M059J (cell line): ENCODE measurements at places on chromosomes 3 and 15. TPM values are rescaled to one million over a fixed set of nuclear protein-coding genes. Genes with fewer than 3 reads are reported as not detected.

- no peak for DNase-seq
These were observed 27.8 kb upstream of the TSEN2 start for GRCh38 chr3:12456441-12456840.

GRCh38 chr3:188358787-188359493 is 205.0 kb downstream of the LPP start:
- DNase-seq, result no peak

DNA sequence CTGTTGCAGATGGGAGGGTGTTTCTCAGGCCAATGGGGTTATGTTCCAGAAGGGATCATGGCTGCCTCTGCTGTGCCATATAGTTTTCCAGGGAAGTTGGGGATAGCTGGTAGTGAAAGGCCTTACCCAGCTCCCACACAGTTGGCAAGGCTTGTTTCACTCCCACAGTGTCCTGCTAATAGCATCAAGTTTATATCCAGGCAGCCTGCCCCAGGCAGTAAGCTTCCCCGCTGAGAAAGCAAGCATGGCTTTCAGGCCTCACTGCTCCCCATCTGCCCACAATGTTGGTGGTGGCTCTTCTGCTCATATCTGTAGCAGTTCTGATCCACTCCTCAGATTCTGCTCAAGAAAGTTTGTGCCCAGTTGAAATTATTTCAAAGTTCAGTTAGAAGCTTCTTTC is 50.9 kb upstream of the DCBLD2 start:
- peak; percentile 40 for DNase-seq

DNA sequence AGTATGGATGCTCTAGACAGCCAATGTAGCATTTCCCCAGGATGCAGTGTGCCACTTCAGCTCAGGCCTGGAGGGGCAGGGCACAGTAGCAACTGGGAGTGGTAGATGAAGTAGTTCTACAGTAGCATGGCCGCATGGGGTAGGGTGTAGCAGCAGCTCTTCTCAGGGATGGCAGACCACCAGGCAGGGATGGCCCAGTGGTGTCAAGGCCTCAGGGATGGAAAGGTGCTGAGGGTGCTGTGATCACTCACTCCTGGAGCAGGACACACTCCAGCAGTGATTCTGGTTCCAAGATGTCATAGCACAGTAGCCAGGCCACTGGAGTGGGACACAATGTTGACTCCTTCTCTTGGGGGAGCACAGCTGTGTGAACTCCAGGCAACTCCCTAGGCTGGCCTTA is 210.9 kb upstream of the LYSMD4 start:
- no peak for DNase-seq

Gene CCDC191
- total RNA-seq, result 0.71 and 1.5 TPM in 2 replicates

GRCh38 chr3:143824735-143825385 is 23.4 kb downstream of the SLC9A9 start:
- no peak for DNase-seq

GRCh38 chr3:170358042-170359010 is 811 bp downstream of the SKIL start:
- DNase-seq, result peak; percentile 81

Gene PLIN1
- 0.15 and 0.22 TPM in 2 replicates for total RNA-seq

Gene GNL3
- total RNA-seq, result 85.4 and 114 TPM in 2 replicates

Gene SOX2
- 1.6 and 2.0 TPM in 2 replicates for total RNA-seq

Gene TMEM207
- not detected in 2 replicates for total RNA-seq

Gene ANKDD1A
- total RNA-seq, result 2.1 and 2.3 TPM in 2 replicates

Gene WNT5A
- total RNA-seq, result 92.8 and 113 TPM in 2 replicates

GRCh38 chr3:54178376-54178775 is 56.0 kb downstream of the CACNA2D3 start:
- DNase-seq, result no peak

DNA sequence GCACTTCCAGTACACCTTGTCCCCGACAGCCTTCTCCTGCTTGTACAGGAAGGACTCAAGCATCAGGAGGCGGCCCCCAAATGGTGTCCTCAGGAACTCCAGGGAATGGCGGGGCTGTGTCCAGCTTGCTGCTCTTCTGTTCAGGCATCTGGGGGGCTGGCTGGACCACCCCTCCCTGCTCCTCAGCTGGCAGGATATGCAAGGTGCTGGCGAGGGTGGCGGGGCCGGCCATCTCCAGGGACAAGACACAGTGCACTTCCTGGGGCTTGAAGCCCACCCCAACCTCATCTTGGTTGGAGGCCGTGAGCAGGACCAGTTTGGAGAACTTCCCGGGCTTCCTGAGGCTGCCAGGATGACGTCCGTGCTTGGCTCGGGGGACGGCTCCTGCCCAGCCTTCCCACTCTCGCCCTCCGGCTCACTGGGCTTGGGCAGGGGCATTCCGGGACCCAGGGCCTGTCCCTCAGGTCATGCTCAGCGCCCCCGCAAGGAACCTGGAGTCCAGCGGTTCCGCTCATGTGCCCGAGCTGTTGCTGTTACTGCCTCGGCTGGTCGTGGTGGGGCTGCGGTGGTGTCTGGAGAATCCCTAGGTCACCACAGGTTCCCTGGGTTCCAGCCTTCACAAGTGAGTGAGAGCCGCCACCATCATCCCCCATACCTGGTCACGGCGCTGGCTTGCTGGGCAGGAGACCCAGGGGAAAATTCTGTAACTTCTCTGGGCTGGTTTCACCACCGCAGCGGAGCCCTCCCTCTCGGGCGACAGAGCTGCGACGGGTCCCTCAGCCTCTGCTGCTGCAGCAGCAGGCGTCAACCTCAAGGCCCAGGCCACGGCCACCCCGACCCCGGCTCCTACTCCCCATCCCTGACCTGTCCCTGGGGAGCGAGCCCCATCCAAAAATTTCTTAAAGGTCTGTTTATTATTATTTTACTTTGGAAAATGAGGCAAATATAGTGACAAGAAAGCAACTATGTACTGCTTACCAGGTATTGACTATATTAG is 82.8 kb upstream of the FXR1 start:
- DNase-seq, result no peak

GRCh38 chr3:119403201-119403600 is 60.2 kb downstream of the TMEM39A start:
- no peak for DNase-seq

Gene DLL4
- total RNA-seq, result 0.10 TPM in 1 of 2 replicates, not detected in the other

DNA sequence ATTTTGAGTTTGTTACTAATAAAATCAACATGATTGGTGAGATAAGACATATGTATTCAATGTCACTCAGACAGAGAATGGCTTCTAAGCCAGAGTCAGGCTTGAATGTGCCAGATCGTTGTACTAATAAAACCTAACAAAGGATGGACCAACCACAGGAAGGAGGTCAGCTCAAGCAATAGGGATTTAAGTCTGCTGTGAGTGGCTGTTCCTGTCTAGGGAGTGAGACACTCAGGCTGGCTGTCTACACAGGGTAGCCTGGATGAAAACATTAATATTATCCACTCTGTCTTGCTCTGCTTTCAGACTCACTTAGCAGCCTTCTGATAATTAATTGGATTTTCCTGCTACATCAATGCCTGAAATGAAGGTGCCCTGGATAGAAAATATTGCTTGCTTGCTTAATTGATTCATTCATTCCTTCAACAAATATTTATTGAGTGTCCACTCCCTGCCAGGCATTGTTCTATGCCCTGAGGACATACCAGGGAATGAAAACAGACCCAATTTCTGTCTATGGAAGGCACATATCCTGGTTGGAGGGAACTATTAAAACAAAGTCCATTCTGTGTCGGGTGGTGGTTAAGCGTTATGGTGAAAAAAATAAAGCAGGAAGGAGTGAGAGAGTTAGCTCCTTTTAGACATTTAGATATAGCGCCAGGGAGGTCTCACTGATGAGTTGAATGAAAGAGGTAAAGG is 239.4 kb downstream of the CHST2 start:
- no peak for DNase-seq

Gene DPP8
- total RNA-seq, result 16.4 and 29.2 TPM in 2 replicates

Gene EAF2
- total RNA-seq, result 8.3 and 9.3 TPM in 2 replicates

- peak; percentile 40 for DNase-seq
These were observed 701 bp downstream of the EIF5A2 start for GRCh38 chr3:170907637-170908234.

DNA sequence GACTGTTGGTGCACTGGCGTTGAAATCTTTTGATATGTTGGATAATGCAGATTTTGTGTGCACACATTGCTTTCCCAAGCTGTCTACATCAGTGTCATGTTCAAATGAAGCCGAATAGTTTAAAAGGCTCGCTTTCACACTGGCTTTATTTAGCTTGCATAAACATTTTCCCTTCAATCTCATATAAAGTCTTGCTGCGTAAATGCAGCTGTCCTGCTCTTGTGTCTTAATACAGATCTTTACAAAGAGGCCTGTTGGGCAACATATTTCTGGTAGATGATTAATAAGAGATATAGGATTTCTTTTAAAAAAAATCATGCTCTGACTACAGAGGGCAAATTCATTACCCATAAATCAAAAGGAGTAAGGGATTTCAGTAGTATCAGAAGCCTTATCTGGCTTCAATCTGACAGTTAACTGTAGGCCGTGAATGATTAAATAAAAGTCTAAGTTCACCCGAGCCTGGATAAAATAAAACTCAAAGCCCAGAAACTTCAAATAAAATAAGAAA is 937.2 kb downstream of the FHIT start:
- DNase-seq, result no peak

Gene ZNF860
- 0.25 TPM in 1 of 2 replicates, not detected in the other for total RNA-seq

DNA sequence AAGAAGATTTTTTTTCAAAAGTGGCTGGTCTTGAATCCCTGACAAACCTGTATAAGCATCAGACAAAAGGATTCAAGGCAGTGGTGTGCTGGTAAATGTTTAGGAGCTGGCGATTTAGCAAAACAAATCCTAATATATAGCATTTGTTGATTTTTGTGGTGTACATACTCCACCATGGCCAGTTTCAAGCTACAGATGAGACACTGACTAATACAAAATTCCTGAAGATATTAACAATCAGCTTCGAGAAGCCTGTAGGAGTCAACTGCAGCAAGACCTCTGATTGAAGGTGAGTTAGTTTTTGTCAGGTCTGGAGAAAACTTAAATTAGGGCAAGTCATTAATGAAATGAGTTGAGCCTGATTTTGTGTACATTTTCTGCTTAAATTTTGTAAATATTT is 6.7 kb downstream of the STRIT1 start:
- DNase-seq, result no peak

DNA sequence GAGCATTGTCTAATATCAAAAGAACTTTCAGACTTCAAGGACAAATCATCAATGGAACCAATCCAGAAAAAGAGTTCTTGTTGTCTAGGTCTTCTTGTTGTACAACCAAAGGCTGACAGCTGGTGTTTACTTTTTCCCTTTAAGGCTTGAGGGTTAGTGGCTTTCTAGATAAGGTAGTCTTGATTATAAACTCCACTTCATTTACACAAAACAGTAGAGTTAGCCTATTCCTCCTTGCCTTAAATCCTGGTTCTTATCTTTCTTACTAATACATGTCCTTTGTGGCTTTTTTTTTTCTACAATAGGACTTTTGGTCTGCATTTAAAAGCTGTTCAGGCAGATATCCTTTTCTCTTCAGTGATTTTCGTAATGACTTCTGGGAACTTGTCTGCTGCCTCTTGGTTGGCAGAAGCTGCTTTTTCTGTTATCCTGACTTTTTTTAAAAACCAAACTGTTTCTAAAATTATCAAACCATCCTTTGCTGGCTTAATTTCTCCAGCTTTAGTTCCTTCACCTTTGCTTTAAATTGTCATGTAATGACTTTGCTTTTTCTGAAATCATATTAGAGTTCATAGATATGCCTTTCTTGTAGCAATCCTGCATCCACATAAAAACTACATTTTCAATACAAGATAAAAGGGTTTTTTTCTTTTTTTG is 44.8 kb downstream of the STRIT1 start:
- no peak for DNase-seq

GRCh38 chr3:179801263-179801662 is 148.4 kb downstream of the USP13 start:
- DNase-seq, result peak; percentile 36

DNA sequence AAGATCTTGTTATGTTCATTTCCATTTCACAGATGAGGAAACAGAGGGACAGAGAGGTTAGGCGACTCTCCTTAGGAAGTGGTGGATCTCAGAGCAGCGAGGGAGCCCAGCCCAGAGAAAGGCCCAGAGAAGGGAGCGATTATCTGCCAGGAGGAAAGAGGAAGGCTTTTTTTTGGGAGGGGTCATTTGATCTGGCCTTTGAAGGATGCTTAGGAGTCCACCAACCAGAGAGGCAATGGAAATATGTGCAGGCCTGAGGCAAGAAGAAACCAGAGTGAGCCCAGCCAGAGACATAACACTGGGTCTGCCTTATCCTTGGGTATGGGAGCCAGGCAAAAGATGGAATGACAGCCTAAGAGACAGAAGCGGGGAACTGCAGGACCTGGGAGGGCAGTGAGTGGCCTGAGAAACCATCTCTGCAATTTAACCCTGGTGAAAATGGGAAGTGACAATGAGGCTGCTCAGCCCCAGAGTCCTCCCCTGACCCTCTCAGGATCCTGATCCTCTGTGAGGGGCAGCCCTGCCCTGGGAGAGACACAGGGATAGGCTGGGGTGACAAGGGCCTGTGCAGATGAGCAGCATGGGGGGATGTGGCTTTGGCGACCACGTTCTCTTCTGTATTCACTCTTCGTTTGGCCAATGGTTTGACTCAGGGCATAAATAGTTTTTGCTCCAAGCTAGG is 163.2 kb downstream of the WNT7A start:
- no peak for DNase-seq

Gene MUSTN1
- 0.27 TPM in 1 of 2 replicates, not detected in the other for total RNA-seq

GRCh38 chr3:63364495-63364894 is 86.4 kb downstream of the SYNPR start:
- peak; percentile 48 for DNase-seq

- peak; percentile 22 for DNase-seq
These were observed 34.5 kb upstream of the ABHD10 start for GRCh38 chr3:111944372-111944771.

Gene STX19
- not detected in 2 replicates for total RNA-seq

- no peak for DNase-seq
These were observed 43.5 kb downstream of the EPHB1 start for GRCh38 chr3:134838599-134838998.

- peak; percentile 59 for DNase-seq
These were observed 2.2 kb downstream of the STARD9 start for GRCh38 chr15:42577514-42578031.

GRCh38 chr15:69450968-69451695 is 1.5 kb upstream of the RPLP1 start:
- DNase-seq, result peak; percentile 36

DNA sequence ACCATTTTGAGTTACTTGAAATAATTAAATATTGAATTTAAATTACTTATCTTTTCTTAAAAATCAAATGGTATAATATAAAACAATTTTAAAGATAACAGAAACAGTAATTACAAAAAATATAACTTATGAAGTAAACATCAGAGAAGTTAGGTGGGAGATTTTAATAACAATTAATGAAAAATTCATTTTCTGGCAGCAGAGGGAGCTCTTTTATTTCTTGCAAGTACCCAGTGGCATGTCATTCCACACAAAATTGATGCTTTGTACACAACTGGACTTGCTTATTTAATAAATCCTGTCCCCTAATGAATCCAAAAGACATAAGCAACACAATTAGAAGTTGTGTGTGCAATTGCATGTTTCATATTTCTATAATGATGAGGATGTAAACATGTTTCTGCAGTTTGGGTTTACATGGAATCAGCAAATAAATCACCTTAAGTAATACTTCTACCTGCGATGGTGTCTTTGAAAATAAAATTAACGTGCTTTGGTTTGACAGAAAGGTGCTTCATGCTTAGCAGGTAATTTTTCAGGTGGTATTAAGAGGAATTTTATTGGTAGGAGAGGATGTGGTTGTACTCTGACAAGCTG is 861.3 kb downstream of the ZPLD1 start:
- peak; percentile 33 for DNase-seq

- DNase-seq, result no peak
These were observed 22.7 kb upstream of the CHL1 start for GRCh38 chr3:173886-174285.

GRCh38 chr3:9721015-9721699 is 10.4 kb upstream of the BRPF1 start:
- no peak for DNase-seq
